Hypothalamus (tissue), 51 donors: ENCODE measurements at places on chromosomes 6 and 20.

DNA sequence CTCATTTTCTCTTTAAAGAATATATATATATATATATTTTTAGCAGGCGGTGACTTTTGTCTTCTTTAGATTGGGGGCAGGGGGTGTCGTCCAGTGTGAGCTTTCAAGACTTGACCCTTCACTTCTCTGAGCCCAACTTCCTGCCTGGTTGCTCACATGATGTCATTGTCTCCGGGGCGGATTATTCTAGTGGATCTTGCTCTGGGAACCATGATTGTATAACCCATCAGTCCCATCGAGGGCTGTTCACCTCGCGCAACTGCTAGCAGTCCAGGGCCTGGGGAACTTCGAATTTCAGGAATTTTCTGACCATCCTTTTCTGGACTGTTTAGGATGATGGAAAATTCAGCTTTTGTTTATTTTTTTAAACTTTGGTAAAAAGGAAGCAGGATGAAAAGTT is 1.0 kb downstream of the IGF2R start:
- DNase-seq: no peak

GRCh38 chr6:21679761-21680265 is 86.3 kb downstream of the SOX4 start:
- DNase-seq: no peak

DNA sequence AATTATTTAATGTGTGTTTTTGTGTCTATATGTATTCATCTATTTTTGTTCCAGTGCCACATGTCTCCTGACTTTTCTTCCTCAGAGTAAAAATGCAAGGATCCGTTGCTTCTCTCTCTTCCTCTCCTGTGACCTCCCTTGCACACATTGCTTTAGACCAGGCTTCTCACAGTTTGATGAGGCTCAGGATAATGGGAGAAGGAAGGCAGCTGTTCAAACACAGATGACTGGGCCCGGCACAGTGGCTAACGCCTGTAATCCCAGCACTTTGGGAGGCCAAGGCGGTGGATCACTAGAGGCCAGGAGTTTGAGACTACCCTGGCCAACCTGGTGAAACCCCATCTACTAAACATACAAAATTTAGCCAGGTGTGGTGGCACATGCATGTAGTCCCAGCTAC is 241.9 kb downstream of the SAMD5 start:
- DNase-seq: no peak

GRCh38 chr6:25715794-25716193 is 38.7 kb upstream of the SLC17A4 start:
- DNase-seq: no peak

DNA sequence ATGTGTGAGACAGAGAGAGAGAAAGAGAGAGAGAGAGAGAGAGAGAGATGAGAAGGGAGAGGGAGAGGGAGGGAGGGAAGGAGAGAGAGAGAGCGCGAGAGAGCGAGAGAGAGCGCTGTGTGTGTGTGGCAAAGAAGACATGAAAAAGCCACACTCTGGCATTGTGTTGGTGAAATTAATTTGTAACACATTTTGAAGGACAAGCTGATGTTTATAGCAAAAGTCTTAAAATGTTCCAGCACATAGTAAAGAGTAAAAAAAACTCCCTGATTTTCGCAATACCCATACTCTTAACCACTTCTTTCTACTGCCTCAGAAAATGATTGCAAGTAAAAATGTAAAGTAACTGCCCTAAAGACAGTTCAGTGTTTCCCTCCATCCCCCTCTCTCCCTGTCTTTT is 56.7 kb downstream of the SLC22A1 start:
- DNase-seq: no peak

DNA sequence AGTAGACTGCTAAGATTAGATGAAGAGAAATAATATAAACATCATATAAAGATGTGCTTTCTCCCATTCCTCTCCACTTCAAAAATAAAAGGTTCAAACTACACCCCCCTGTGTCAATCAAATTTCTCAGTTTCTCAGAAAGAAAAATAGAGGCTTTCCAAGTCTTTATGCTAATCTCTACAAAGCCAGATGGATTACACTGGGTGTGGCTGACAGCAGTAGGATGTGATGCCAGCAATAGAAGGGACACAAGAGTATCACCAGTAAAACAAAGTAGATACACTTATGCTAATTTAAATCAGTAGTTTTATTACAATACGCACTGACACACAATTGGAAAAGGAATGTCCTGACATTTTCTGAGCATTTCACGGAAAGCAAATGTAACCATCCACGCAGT is 353.4 kb downstream of the RNGTT start:
- DNase-seq: no peak

DNA sequence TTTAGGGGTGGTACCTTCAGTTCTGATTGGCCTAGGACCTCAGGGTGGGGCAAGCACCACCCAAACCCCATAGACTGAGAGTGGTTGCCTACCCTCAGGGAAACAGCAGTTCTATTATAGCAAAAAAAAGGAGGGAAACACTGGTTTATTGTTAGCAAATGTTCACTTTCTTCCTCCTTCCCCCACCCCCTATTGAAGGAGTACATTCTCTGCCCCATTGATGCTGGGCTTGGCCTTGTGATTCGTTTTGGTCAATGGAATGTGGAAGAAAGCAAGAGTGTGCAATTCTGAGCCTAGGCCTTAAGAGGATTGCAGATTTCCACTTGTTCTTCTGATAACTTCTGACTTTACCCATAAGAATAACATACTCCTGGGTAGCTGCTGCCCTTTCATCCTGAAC is 255.8 kb downstream of the NFATC2 start:
- DNase-seq: no peak

DNA sequence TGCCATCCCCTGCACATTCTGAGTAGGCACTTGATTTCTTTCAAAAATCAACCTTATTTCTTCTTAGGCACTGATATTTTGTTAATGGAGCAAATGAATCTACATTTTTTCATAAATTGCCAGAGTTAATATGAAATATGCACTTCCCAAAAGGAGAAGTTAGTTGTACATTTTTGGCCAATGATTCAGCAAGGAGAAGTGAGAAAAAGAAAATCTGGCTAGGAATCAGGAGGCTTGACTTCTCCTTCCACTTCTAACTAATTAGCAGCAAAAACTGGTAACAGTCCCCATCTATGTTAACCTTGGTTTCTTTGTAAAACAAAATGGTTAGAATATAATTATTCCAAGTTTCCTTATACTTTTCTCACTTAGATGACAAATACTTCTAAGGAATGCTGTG is 7.0 kb upstream of the DSE start:
- DNase-seq: no peak

- no peak for DNase-seq
Measured at GRCh38 chr6:155132617-155133016, 131.2 kb upstream of the CLDN20 start.

GRCh38 chr6:35642471-35643161 is 46.1 kb downstream of the FKBP5 start:
- DNase-seq: no peak

GRCh38 chr6:163320402-163320801 is 94.1 kb upstream of the QKI start:
- DNase-seq: no peak

DNA sequence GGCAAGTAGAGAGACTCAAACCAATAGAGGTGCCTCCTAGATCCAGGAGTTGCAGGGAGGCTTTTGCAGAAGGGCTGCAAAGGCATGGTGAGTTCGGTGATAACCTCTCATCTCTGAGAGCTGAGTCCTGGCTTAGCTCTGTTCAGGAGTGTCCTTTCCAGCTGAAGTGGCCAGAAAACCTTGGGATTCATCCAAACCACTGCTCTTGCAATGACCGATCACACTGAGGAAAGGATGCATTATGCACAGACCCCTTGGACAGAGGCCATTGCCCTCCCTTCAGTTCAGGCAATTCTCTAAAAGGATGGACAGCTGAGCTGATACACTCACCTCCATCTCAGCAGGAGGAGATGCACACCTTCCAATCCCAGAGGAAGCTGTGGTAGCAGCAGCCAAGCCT is 158.8 kb upstream of the ENPP5 start:
- no peak for DNase-seq

DNA sequence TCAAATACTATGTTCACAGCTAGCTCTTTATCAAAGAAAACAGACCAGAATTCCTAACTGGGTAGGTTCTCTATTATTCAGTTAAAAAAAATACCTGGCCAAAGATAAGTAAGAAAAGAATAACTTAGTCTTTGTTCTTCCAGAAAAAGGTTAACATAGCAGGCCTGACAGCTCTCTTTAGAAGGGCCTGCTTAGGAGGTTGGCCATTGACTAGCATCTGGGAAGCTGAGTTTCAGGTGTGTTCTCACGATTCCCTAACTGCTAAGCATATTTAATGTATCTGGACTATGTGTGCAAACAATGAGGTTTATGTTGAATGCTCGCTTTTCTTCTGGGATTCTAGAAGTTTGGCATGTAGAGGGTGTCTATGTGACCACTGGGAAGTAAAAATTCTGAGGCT is 618.9 kb downstream of the HACE1 start:
- DNase-seq: no peak

- DNase-seq: no peak
Measured at GRCh38 chr6:38131527-38131965, 312.0 kb downstream of the ZFAND3 start.

- no peak for DNase-seq
Measured at GRCh38 chr6:165484178-165484889, 174.9 kb upstream of the C6orf118 start.

GRCh38 chr6:169627736-169628607 is 73.9 kb downstream of the WDR27 start:
- no peak for DNase-seq

DNA sequence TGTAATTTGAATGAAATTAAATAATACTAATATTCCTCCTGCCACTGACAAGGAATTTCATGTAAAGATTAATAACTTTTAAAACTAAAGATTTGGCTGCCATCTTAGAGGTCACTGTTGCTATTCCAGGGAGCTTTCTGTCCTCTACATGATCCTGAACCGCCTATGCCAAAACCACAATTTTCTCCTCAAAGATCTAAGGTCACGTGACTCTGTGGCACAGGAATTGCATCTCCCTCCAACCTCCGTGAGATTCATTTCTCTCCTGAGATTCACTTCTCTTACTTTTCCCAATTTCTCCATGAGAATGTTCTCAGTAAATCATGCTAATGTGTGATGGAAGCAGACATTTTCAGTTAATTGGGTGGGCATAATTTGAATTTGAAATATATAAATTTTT is 379.6 kb upstream of the TSHZ2 start:
- DNase-seq: no peak

DNA sequence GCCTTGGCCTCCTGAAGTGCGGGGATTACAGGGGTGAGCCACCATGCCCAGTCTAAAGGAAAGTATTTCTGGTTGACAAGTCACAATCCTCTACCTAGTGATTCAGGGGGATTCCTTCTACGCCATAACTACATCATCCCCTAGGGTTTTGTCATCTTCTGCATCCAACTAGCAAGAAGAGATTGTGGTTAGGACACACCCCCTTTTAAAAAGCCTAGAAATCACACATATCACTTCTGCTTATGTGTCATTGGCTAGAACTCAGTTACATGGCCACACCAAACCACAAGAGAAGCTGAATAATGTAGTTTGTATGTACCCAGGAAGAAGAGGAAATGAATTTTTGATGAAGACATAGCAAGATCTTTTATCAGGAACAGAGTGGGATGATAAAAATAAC is 14.7 kb upstream of the CHD6 start:
- DNase-seq: no peak

GRCh38 chr20:56861590-56861989 is 232.5 kb downstream of the TFAP2C start:
- no peak for DNase-seq

DNA sequence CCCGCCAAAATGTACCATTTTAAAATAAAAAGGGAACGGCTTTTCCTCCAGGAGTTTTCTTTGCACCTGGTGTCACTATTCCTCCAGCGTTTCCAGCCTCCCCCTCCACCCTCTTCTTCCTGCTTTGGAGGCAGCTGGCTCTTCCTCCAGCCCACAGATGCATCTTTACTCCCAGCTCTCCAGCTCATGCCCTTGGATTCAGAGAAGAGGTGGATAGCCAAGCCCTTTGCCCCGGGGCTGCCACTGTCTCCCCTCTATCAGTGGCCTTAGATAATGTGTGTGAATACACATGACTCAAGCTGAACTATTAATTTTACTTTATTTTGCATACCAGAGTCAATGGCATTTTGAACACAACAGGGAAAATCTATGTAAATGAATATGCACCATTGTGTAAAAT is 15.3 kb upstream of the CDH4 start:
- DNase-seq: no peak

DNA sequence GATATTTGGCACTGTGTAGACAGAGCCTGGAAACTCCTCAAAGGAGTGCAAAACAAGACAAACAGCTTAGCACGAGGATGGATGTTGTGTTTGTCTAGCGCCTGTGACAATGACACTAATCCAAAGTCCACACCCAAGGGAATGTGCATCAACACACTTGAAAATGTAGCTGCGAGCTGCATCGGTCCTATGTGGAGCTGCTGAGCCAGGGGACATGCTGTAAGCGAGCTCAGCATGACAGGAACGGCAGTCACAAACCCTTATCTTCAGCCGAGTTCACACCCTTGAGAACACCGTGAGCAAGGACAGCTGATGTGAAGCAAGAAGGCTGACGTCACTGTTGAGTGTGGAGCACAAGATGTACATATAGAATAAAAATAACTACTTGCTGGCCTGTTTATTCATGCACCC is 684.3 kb downstream of the QKI start:
- no peak for DNase-seq

DNA sequence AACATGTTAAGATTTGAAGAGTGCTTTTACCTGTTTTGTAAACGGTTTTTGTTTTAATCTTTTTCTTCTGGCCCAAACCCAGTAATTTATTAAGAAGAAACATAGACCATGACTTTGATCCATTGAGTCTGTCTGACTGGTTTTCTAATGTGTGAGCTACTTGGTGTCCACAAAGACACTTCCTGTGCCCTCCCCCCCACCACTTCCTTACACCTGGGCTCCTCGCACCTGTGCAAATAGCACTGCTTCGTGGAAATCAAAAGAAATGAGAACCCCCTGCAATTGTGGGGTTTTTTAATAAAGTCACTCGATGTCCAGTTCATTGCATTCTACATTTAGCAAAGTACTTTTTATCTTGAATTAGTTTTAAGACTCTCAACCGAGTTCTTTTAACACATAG is 65.5 kb downstream of the SMOC2 start:
- no peak for DNase-seq

DNA sequence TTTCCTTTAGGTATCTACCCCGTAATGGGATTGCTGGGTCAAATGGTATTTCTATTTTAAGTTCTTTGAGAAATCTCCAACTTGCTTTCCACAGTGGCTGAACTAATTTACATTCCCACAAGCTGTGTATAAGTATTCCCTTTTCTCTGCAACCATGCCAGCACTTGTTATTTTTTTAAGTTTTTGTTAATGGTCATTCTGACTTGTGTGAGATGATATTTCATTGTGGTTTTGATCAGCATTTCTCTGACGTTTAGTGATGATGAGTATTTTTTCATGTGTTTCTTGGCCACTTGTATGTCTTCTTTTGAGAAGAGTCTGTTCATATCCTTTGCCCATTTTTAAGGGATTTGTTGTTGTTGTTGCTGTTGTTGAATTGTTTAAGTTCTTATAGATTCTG is 871.1 kb downstream of the KIF16B start:
- DNase-seq: no peak
